ENCODE measurements at places on chromosomes 13 and 19.

DNA sequence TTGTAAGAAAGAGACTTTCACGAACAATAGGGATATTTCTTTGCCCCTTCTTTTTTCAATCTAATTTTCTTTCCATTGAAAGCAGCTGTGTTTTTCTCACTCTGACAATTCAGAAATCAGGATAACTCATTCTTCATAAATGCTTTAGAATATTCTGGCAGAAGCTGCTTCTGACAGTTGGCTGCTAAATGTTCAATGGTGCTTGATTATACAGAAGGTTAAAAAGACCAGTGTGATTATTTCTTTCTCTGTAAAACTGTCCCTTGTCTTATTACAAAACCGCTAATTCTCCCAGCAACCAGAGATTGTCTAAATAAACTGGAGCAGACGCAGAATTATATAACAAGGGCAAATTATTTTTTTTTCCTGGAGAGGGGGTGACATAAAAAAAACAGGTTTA, 394.4 kb downstream of the SPRY2 start:
- DNase-seq: no peak

- no peak for DNase-seq
Observed at GRCh38 chr19:3668331-3669081, 31.8 kb downstream of the PIP5K1C start.

DNA sequence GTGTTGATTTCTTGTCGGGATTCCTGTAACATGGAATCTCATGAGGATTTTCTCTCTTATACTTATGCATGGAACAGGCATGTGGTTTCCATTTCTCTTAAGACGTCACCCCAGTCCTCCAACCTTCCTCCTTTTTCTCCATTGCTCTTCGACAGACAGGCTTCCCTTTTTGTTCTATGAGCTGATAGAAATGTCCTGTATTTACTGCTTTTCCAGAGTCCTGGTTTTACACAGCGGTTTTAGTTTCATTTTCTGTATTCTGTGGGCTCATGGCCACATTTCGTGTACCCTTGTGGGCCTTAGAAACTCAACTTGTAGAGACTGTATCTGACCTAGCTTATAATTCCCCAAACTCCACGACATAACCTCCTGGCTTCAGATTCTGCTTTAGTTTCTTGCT, 113.1 kb downstream of the PAN3 start:
- DNase-seq: no peak

DNA sequence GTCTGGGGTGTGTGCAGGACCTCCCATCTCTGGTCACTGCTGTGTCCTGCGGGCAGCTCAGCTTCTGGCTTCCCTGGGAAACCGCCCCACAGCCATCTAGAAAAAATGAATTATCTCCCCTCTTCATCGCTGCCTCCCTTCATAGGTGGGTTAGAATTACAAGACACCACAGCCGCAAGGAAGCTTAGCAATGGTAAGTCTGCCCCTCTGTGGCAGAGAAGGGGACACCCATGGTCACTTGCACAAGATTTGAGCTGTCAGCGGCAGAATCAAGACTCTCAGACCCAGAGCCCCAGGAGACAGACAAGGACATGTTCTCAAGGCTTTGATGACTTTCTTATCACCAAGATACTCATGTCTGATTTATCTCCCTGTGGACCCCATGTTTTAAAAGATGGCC, 110.8 kb upstream of the PABPC3 start:
- DNase-seq: no peak

DNA sequence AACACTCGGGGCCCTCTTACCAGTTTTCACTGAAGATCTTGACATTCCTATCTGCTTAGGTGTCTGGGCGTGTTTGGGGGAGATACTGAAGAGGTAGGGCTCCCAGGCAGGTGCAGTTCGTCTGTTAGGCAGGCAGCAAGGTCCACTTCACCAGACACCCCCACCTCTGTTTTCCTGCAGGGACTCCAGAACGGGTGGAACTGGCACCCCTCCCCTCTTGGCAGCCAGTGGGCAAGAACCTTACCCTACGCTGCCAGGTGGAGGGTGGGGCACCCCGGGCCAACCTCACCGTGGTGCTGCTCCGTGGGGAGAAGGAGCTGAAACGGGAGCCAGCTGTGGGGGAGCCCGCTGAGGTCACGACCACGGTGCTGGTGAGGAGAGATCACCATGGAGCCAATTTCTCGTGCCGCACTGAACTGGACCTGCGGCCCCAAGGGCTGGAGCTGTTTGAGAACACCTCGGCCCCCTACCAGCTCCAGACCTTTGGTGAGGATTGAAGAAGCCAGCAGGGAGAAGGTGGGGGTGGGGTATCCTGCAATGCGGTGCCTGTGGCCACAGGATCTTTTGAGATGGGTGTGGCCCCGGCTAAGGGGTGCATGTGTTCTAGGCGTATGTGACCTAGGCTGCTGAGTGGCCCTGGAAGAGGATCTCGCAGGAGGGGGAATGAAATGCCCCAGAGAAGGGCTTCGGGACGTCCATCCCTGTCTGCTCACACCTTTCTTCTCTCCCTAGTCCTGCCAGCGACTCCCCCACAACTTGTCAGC, 3.3 kb upstream of the ICAM4 start:
- no peak for DNase-seq

GRCh38 chr13:20090349-20090748, 70.5 kb downstream of the GJA3 start:
- DNase-seq: no peak

DNA sequence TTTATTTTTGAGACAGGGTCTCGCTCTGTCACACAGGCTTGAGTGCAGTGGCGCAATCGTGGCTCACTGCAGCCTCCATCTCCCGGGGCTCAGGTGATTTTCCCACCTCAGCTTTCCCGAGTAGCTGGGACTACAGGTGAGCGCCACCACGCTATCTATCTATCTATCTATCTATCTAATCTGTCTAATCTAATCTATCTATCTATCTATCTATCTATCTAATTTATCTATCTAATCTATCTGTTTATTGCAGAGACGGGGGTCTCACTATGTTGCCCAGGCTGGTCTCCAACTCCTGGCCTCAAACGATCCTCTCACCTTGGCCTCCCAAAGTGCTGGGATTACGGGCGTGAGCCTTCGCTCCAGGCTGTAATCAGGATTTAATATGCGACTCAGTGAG, 587 bp downstream of the ZNF613 start:
- no peak for DNase-seq

GRCh38 chr19:573519-573825, 1.1 kb downstream of the BSG start:
- no peak for DNase-seq

DNA sequence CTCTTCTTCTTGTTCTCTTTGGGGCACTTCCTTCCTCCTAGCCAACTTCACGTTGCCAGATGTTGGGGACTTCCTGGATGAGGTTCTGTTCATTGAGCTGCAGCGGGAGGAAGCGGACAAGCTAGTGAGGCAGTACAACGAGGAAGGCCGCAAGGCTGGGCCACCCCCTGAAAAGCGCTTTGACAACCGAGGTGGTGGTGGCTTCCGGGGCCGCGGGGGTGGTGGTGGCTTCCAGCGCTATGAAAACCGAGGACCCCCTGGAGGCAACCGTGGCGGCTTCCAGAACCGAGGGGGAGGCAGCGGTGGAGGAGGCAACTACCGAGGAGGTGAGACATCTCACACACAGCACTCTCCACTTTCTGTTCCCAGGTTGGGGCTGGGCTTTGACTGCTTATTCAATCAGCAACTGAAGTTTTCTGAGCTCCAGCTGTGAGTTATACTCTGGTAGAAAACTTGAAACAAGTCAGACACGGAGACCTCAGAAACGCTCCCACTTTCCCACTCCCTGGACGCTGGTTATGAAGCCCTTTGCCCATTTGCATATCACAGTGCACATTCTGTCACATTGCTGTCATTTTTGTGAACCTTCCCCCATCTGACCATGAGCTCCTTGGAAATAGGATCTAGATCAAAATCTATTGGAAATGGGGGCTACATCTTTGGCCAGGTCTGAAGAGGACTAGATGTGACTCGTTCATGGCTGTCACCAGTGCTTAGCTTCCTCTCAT, 7.2 kb upstream of the CCDC97 start:
- DNase-seq: no peak

DNA sequence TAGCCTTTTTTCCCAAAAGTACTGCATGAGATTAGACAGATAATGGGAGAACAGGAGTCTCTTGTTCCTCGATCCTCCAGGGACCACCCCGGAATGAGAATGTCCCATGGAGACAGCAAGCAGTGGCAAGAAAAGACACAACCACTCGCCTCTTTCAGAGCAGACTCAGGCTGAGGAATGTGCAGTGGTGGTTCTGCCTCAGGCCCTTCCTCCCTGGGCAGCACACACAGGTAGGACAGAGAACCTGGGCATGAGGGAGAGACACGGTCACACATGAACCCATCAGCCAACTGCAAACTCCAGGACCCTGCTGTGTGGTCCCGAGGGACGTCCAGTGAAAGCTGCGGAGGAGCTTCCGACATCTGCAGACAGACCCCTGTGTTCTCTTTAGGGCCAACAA, 31.0 kb downstream of the CRYL1 start:
- DNase-seq: no peak

DNA sequence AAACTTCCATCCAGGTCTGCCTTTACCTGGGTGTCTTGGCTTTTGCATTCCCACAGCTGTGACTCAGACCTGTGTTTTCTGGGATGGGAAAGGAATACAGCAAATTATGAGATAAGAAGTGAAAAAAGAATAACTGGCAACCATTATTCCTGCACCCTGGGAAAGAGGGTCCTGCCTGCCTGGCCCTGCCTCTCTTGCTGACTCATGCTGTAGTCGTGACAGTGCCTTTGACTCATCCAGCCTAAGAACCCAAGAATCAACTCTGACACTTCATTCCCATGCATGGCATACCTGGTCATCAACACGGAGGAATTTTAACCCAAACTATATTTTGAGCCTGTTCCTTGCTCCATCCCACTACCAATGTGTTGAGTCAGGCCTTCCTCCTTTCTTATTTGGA, 185.4 kb upstream of the SERP2 start:
- DNase-seq: no peak

DNA sequence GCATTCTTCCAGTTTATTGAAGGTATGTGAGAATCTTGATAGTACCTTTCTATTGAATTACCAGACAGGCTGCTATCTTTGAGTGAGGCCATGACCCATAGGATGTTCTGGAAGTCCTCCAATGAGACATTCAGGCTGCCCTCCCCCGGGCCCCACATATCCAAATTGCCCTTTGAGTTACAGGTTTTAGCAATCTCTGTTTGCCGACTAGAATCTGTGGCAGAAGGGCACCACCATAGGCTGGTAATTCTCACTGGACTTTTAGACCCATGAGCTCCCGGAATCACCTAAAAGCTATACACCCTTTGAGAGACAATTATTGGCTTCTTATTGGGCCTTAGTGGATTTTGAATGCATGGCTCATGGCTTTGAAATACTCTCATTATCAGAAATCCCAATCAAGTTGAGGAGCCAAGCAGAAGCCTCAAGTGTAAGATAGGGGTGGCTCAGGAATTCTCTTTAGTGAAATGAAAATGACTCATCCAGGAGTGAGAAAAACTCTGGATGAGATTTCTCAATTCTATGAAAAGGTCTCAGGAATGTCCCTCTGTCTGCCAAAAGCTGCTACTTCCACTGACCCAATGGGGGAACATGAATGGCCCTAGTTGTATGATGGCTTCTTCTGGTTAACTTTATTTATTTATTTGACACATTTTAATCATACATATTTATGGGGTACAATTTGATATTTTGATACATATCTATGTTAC, 172.1 kb upstream of the CSNK1A1L start:
- DNase-seq: no peak

DNA sequence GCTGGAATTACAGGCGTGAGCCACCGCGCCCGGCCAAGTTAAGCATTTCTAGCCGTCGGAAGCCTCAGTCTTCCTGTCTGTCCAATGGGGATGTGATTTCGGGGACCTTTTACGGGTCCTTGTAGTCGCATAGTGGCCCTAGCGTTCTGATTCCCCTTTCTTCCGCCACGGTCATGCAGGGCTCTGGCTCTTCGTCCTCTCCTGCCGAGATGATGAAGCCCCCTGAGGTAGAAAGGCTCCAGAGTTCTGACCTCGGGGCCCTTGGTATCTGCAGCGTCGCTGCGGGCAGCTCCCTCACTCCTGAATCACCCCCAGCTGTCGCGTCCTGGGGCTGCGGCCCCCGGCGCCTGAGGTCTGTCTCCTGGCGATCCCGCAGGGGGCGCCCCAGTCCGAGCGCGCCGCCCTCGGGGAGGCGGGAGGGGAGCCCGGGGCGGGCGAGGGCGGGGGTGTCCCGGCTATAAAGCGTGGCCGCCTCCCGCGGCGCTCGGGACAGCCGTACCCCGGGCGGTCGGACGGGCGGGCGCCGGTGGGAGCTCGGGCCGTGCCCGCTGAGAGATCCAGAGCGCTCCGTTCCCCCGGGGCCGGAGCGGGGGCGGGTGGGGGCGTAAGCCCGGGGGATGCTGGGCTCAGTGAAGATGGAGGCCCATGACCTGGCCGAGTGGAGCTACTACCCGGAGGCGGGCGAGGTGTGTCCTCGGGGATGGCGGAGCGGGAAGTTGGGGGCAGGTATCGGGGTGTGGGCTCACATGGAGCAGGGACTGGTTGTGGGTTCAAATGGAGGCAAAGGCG, at the start of gene FOXA3:
Gene FOXA3 (plus strand): TSS at position 487 of the 789 bp plus-strand sequence. CDS start 131 bp downstream, at position 618.
- DNase-seq: no peak

GRCh38 chr13:46293436-46293835, 81.7 kb downstream of the LRRC63 start:
- DNase-seq: no peak

- no peak for DNase-seq
Observed at GRCh38 chr13:26227166-26227971, 5.3 kb upstream of the RNF6 start.

DNA sequence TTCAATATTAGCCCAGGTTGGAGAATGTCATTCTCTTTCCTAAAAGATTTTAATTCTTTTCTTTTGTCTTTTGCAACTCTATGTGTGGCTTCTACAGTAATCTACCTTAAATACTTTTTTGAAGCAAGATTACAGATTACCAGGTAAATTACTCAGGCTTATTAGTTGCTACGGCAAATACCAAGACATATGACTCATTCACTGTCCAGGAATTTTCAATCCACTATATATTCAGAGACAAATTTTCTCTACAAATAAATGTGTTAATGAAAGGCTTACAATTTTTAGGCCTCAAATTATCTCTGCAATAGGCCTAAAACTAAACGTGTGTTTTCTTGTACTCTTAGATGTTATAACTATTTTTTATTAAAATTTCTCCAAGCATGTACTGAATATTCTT, 631.3 kb downstream of the DIAPH3 start:
- DNase-seq: no peak

DNA sequence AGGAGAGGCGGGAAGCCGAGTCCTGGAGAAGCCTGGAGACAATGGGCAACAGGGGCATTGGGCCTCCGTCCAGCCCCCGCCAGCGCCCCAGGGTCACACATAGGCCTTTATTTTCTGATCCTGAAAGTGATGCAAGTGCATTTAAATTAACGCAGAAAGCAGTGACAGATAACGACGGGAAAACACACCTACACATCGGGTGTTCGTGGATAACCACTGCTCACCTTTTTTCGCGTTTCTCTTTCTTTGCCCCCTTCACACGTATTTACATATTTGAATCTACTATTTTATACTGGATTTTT, 30.4 kb upstream of the GRTP1 start:
- no peak for DNase-seq

- DNase-seq: peak; percentile 86
Observed at GRCh38 chr19:54463531-54464043, at the start of gene LENG9. TSS of gene LENG9 (minus strand) at chr19:54463778. CDS start at chr19:54463526, 252 bp downstream.

GRCh38 chr19:45457776-45458175, 10.0 kb upstream of the FOSB start:
- DNase-seq: no peak

Measured in forelimb muscle (tissue), 1 donor.